Fibroblast of the aortic adventitia (primary cell): ENCODE measurements at places on chromosomes 1 and 21. TPM values are rescaled to one million over a fixed set of nuclear protein-coding genes. Genes with fewer than 3 reads are reported as not detected.

Gene SLC9C2
- not detected in 2 replicates for total RNA-seq

Gene FCRL5
- total RNA-seq = not detected in 2 replicates

Gene TEKT2
- 0.18 and 2.1 TPM in 2 replicates for total RNA-seq

Gene DMRTA2
- 0.18 TPM in 1 of 2 replicates, not detected in the other for total RNA-seq

Gene TPTE
- total RNA-seq = not detected in 2 replicates

Gene RORC
- total RNA-seq = not detected in 2 replicates

Gene PDE4B
- 2.3 and 8.7 TPM in 2 replicates for total RNA-seq

Gene F13B
- total RNA-seq = not detected in 2 replicates

Gene PLA2G2F
- not detected in 2 replicates for total RNA-seq

Gene SPRR2G
- not detected in 2 replicates for total RNA-seq

Gene KIF17
- 0.27 and 3.0 TPM in 2 replicates for total RNA-seq

Gene DEPDC1
- total RNA-seq = 1.6 and 36.1 TPM in 2 replicates
